ENCODE measurements at places on chromosomes 2 and 18.

DNA sequence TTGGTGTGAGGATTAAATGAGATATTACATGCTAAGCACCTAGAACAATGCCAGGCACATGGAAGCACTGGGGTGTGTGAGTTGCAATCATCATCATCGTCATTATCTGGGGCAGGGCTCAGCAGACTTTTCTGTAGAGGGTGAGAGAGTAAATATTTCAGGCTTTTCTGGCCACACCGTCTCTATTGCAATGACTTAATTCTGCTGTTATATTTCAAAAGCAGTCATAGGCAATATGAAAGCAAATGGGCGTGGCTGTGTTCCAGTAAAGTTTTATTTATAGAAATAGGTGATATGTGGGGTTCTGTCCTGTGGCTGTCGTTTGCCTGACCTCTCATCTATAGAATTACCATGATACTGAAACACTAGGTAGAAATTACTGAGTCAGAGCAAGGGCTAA lies 60.6 kb downstream of the IL1R2 start:
- DNase-seq, result no peak

DNA sequence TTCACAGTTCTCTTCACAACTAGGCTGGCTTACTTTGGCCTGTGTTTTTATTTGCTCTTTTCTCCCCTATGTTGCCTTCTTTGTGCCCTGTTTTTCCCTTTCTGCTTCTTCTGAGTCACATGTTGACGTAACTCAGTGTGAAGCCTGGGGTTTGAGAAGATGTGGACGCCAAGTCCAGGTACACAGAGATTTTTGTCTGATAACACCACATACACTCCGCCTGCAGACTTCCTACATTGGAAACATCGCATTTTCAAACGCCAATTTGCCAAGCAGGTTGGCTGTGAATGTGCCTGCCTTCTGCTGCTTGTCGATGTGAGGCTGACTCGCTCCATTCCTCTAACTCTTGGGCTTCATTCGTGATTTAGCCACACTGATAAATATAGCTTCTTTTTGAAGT lies 62.6 kb upstream of the FN1 start:
- no peak for DNase-seq

- DNase-seq, result no peak
Measured at GRCh38 chr2:39524061-39524460, 87.0 kb upstream of the MAP4K3 start.

DNA sequence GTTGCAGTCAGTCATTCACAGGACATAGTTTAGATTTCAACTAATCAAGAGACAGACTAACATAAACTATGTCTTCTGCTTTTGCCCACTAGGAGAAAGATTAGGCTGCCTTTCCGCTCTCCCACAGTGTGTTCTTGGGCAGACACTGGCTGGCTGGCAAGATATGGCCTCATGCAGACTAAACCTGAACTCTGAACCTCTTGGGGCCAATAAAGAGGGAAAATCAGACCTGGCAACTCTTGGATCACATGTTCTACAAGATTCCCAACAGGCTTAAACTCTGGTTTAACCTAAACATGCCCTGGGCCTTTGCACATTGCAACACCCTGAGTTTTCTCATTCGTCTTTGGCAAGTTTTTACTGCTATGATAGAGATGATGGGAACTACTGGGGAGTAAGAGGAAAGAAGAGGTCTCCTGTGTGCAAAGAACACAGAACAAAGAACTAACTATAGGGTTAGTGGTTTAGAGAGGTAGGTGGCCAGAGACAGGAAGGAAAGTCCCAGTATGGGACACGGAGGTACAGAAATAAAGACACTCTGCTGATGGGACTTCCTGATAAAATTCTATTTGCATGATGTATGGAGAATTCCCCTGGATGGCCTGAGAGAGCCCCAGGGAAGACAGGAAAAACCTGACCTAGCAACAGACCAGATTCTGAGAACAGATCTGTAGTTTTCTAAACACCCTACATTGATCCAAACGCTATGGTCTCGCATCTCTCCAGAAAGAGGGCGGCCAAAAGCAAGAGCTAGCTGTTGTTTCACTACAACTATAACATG lies 2.0 kb upstream of the ATRAID start:
- no peak for DNase-seq

DNA sequence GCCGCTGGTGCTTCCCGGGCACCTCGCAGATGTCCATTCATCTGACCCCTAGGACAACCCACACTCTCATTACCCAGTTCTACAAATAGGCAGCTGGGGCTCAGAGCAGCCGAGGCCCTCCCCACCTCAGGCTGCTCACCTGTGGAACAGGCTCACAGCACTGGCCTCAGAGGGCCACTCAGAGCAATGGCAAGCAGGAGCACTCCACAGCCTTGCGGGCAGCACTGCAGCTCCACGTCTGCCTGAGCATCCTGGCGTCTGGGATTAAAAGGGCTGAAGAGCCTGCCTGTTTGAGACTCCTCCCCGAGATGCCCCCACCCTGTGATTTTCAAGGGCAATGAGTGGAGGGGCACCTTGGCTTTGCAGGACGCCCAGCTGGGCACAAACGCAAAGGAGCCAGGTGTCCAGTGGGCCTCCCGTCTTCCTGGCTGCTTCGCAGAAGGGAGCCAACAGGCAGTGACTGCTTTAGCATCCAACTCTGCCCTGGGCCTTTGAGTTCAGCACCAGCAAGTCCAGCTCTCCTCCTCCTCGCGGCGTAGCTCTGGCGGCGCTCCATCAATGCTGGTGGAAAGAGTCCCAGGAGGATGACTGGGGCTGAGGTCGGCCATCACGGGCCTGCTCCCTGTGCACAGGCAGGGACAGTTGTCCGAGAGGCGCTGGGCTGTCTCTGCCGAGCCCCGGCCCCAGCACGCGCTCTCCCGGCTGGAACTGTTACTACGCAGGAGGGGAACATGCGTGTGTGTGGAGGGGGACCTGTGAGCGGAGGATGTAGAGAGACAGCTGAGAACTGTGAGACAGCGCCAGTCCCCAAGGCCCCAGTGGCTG lies 297.2 kb downstream of the NDUFA10 start:
- no peak for DNase-seq

DNA sequence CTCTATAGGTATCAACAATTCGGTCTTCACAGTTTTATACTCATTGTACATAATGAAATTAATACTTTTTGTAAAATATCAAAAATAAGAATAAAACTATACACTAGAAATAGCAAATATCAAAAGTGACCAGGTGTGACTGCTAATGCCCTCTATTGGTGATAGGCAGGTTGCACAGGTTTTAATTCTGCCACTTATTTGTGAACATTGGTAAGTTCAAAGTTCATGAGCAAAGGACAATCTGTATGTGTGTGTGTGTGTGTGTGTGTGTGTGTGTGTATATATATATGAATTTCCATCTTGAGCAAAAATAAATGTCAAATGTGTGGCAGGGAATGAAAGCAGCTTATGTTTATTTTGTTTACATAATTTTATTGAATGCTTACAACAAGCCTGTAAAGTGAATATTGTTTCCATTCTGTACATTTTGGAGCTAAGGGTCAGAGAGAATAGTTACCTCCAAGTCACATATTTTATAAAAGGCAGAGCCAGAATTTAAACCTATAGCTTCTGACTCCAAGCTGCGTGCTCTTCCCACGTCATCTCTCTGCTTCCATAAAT lies 537.4 kb downstream of the CPS1 start:
- DNase-seq, result no peak

GRCh38 chr2:164151522-164151921 lies 415.7 kb upstream of the FIGN start:
- no peak for DNase-seq

GRCh38 chr2:209593930-209594329 lies 170.1 kb downstream of the MAP2 start:
- no peak for DNase-seq

GRCh38 chr2:136990316-136990715 lies 225.0 kb downstream of the THSD7B start:
- no peak for DNase-seq

GRCh38 chr18:2573408-2573807 lies 2.1 kb downstream of the NDC80 start:
- no peak for DNase-seq

DNA sequence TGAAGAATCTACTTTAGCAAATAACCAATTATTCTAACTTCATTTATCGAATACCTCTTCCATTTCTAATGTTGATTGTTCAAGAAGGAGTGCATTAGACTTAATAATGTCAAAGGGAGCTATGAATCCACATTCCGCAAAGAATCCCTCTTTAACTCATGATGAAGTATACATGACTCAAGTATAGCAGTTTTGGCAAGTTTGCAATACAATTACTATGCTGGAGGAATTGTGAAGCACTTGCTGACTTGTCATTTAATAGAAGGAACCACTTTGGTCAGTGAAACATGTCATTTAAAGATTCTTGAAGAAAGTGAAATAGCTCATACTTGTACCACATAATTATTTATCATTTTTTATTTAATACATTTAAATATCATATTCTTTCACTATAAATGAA lies 125.1 kb downstream of the SLC39A10 start:
- DNase-seq, result no peak

DNA sequence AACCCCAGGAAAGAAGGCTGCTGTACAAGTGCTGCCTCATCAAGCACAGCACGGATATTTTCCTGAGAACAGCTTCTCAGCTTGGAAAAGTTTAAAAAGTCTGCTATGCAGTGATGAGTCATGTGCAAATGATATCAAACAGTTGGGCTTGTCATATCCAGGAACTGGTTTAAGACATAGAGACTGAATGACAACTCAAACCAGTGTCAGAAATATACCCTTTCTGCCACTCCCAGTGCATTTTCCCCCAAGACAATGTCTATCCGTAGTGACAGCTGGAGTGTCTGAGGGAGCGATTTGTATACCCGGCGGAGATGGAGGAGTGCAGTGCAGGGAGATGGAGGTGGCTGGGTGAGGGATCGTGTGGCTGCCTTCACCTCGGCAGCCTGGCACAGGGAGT lies 28.2 kb downstream of the SOX11 start:
- no peak for DNase-seq

DNA sequence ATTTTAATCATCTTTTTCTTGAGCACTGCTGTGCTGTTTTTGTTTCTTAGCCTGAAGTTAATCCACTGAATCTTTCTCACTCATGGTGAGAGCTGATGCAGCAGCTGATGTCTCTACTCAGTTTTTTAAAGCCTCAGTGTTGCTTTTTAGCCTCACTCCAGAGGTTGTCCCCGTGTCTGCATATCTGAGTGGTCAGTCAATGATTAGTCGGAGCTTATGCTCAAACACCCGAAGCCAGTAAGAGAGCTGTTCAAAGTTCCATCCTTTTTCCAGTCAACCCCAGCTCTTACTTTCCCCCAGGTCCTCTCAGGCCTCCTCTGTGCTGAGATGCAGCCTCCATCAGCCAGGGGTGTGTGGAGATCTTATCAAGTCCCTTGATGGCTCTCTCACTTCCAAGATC lies 81.1 kb downstream of the MBOAT2 start:
- no peak for DNase-seq

DNA sequence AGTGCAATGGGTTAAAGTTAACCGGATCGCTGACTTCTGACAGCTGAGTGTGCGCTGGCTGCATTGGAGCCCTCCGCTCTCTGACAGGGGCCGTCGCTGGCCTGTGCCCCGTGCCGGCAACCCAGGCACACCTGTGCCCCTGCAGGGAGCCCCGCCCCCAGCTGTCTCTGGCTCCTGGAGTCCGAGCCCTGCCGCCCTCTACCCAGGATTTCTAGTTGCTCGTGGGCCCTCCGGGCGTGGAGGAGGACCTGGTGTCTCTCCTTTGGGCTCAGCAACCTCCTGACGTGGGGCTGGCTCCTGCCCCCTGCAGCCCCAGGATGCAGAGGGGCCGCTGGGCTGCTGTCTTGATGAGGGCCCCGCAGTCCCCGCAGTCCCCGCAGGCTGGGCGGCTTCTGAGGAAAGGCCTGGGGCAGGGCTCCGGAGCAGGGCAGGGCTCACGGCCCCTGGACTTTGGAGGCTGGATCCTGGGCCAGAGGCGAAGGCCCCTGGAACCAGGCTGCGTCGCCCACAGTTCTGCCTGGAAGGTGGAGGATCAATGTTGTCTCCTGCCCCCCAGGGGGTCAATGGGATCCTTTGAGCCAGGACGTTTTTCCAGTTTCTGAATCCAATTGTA lies 172.8 kb downstream of the RNF144A start:
- DNase-seq, result no peak

GRCh38 chr18:28177828-28178635 lies 1.1 kb upstream of the CDH2 start:
- DNase-seq, result no peak

- no peak for DNase-seq
Measured at GRCh38 chr2:39160982-39161381, 40.1 kb upstream of the SOS1 start.

DNA sequence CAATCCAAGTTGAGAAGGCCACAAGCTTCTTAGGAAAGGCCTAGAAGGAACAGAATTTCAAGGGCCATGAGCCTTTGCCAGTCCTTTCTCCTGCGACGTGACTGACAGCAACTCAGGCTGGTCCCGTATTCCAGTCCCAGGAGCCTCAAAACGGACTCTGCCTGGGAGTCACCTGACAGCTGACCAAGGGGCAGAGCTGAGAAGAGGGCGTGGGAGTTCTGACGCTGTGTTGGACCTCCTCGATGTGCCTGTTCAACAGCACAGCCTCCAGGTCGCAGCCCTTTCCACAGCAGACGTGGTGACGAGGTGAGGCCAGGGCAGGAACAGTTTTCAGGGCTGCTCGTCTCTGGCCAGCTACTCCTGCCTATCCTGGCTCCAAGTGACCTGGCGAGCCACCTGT lies 37.6 kb downstream of the CENPO start:
- DNase-seq, result no peak

DNA sequence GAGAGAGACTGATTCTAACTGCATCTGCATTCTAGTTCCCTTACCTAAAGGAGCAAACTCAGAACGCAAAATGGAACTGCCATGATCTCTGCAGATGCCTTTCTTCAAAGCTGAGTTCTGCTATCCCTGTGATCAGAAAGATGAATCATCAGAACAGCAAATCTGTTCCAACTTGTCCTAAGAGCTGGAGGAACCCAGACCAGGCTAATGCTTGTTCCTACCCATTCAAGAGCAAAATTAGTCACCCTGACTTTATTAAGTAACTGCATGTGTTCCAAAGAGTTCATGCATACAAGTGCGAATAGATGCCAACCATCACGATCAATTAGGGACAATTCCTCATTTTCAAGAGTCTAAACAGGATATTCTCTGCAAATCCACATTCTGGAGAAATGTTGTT lies 46.5 kb downstream of the MBP start:
- DNase-seq, result no peak

GRCh38 chr2:216195565-216196029 lies 86.4 kb downstream of the XRCC5 start:
- no peak for DNase-seq

- DNase-seq, result no peak
Measured at GRCh38 chr2:148479398-148479797, 165.2 kb upstream of the EPC2 start.
